ENCODE measurements at places on chromosomes 12 and 14. TPM values are rescaled to one million over a fixed set of nuclear protein-coding genes. Genes with fewer than 3 reads are reported as not detected.

The MFAP5 gene
- not detected for total RNA-seq

The CCDC177 gene
- 0.05 TPM for total RNA-seq

The DBX2 gene
- not detected for total RNA-seq

The TSPAN11 gene
- total RNA-seq = not detected

The PDE3A gene
- total RNA-seq = 29.0 TPM

The CMKLR1 gene
- not detected for total RNA-seq

The PLEKHD1 gene
- total RNA-seq = not detected

The KLRC3 gene
- total RNA-seq = 1.7 TPM

The NKX2-1 gene
- total RNA-seq = not detected

DNA sequence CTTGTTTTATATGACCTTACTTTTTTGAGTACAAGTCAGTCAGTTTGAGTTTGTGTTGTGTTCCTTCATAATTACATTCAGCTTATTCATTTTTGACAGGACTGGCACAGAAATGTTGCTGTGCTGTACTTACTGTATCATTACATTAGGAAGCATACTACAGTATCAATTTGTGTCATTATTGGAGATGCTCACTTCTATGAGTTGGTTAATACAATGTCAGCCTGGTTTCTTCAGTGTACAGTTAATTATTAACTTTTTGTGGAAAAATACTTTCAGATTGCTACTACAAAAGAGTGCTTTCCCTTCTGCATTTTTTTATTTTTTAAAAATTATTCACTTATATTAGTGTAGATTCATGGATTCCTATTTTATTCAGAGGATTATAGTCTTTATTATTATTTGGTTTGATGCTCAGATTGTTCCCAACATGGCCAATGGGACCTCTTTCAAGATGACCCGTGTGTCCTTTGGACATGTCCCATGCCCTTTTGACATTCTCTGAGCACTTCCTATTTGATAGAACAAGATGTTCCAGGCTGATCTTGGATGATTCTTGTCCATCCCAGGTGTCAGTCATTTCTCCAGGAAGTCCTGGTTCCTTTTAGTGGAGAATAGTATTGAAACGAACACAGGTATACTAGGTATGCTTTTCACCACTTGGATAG, 66.6 kb downstream of the MON2 start:
- no peak for DNase-seq

GRCh38 chr12:105020241-105020962, 34.3 kb downstream of the NOPCHAP1 start:
- no peak for DNase-seq

DNA sequence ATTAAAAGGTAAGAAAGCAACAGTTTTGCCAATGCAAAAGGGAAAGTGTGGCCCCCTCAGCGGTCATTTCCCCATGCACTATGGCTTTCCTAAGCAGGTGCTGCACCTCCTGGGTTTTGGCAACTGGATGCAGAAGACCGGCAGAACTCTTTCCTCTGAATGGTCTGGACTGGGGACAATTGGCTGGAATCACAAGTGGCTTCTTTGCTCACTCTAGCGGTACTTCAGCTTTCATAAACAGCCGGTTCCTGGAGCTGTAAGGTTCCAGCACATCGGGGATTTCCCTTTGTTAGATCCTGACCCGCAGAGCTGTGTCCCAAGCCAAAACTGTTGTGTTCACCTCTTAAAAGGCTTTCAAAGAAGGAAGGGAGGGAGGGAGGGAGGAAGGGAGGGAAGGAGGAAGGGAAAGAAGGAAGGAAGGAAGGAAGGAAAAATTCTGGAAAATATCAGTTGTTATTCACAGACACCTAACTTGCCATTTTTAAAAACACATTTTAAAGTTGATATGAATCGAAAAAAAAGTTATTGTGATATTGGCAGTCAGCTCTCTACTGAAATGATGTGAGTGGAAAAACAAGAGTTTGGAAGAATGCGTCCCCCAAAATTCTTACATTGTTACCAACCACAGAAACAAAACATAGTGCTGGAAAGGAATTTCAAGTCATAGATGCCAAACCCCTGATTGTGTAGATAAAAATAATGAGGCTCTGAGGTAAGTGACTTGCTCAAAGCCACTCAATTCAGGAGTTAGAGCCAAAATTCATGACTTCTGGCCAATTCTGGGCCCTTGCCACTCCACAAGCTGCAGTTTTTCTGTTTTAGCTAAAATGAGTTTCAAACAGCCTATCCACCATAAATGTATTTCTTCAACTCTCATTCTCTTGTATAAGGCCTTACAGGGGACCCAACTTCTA, 220.6 kb upstream of the HMGA2 start:
- peak; percentile 64 for DNase-seq

DNA sequence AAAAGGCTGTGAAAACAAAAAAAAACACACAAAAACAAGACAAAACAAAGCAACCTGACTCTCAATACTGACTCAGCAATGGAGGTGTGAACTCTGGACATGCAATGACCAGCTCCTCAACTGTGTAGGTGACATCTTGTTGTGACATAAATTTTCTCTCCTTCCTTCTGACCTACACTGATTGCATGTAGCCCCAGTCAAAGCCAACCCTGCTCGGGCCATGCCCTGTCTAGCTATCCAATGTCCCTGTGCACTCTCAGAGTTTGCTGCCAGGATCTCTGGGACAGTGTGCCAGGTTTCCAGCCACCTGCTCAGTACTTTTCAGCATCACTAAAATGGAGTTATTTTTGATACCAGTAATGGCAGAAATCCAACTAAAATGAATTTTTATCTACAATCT, 18.9 kb upstream of the CRACR2A start:
- DNase-seq = no peak

- peak; percentile 66 for DNase-seq
Measured at GRCh38 chr14:65164068-65164824, 61.9 kb upstream of the MAX start.

DNA sequence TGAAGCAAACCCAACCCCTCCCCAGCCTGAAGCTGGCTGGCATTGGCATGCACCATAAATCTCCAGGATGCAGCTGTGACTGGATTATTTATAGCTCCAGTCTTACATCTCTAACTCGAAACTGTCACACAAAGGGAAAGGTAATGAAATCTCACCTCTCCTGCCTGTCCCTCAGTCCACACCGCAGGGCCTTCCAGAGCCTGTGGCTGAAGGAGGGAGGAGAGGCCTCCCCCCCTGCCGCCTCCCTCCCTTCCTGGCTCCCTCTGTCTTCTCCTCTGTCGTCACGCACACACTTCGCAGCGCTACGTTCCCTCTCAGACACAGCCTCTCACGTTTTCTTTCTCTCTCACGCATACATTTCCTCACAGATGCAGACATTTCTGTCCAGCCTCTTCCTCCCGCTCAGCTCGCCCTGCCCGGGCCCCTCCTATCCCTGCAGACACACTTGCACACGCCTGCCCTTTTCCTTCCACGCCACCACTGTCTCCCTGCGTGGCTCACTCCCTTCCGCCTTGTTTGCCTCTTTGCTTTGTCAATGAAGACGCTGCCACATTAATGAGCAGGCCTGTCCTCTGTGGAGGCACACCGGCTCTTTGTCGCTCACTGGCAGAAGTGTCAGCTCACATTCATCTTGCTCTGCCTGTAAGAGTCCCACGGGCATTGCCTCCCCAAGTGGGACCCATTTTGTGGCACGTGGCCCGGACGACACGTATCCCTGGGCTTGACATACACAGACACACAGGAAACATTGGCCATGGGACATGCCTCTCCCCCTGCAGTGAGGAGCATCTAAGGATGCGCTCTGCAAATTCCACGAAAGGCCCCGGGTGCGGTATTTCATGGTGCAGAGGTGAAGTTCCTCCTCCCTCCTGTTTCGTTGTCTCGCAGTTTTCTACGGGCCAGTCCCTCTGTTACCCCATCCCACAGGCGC, 27.9 kb downstream of the IRF2BPL start:
- no peak for DNase-seq

DNA sequence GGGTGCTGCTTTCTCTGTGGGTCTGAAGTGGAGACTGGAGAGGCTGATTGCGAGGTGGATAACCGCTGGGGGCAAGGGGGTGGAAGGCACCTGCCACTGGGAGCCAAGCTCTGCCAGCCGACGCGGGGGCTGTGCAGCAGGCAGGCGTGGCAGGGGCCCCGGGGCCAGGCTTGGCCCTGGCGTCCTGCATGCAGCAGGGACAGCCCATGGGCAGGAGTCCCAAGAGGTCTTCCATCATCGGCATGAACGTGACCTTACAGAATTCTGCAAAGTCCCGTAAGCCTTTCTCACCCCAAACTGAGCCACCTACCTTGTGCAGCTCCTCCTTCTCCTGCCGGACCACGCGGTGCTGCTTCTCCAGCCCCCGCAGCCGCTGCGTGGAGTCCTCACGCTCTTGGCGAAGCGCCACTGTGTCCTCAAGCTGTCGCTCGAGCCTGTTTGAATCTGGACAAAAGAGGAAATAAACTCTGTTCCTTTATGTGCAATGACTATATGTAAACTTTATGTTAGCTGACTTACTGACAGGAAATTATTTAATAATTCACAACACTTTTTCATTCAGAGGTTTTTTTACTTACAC, 51.3 kb downstream of the AMN start:
- DNase-seq = no peak

- no peak for DNase-seq
Measured at GRCh38 chr12:2332947-2333346, 280.2 kb downstream of the CACNA1C start.

DNA sequence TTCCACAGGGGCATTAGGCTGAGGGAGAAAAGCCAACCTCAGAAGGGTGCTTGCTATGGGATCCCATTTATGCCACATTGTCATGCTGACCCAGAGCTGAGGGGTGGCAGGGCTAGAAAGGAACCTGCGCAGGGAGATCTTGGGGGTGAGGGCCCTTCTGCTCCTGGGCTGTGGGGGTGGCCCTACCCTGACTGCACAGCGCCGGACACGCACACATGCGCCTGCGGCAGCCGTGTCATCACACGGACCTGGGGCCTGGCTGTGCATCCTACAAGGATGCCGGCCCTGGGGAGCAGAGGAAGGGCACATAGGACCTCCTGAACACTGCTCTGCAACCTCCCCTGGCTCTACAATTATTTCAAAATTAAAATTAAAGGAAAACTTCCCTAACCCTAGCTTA, 6.9 kb downstream of the CDCA4 start:
- DNase-seq = no peak

DNA sequence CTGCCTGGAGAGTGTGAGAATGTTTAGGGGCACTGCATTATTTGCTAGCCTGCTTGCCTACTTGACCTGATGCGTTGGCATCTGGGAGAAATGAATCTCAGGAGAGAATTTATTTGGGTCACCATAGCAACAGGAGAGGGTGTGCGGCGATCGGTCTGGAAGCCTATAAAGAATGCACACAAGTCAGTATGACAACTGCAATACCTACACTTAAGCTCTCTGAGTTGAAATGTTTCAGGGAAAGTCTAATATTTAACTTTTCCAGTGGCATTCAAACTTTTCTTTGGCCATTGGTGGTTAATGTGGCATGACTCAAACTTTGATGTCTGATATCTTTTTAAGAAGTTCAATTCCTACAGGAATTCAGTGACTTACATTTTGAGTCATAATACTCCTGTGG, 205.1 kb downstream of the NEDD1 start:
- no peak for DNase-seq

GRCh38 chr12:8890313-8891085, 23.8 kb upstream of the PHC1 start:
- peak; percentile 76 for DNase-seq

DNA sequence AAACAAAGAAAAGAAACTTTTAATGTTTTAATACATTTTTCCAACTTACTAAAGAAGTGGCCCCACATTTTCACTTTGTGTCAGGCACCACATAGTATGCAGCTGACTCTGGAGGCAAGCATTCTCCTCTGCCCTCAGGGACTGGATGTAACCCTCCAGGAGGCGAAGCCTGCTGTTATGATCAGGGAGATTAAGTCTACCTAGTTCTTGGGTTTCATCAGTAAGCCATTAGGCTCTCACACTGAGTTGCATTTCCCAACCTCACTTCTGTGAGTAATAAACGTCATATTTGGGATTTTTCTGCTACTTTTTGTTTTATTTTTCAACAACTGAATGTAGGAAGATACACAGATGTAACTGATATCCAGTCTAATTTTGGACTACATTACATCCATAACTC, 101.2 kb upstream of the LRFN5 start:
- no peak for DNase-seq

GRCh38 chr12:912466-913235, 36.8 kb downstream of the RAD52 start:
- no peak for DNase-seq

GRCh38 chr12:64976131-64976530, 145.0 kb downstream of the WIF1 start:
- no peak for DNase-seq

DNA sequence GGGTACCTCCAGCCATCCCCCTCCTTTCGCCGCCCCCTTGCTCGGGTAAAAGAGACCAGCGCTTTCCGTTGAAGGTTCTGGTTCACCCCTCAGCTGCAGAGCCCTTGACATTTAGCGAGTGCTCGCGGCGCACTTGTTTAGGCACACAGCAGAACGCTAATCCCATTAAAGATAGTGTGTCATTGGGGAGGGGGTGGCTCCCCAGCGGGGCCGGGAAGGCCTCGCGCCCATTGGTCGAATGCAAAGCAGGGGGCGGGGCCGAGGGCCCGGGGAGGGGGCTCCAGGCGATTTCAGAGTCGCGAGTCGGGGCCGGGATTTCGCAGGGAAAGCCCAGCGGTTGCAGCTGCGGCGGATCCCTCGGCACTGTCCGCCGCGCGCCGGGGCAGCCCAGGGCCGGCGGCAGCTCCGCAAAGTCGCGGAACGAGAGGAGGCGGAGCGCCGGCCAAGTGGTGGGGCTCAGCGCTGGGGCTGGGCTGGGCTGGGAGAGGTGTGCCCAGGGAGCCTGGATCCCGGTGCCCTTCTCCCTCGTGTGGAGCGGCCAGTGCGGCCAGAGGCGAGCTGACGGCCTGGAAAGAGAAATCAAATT, 122.9 kb downstream of the TSPAN9 start:
- peak; percentile 14 for DNase-seq

DNA sequence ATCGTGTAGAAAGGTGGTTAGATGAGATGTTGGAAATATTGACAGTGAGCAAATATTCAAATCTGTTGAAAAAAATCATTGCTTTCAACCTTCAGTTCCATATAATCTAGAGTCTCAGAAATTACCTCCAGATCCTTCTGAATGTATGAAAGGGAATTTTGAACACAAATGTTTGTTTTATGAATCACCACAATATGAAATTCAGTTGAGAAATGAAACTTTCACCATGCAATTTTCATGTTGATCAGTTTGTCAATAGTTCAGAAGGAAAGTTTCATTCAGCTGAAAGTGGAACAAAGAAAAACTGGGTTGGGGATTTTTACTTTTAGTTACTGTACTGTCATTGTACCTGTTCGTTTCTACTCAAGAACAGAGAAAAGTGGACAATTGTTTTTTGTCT, 953.6 kb downstream of the SLC6A15 start:
- DNase-seq = no peak

DNA sequence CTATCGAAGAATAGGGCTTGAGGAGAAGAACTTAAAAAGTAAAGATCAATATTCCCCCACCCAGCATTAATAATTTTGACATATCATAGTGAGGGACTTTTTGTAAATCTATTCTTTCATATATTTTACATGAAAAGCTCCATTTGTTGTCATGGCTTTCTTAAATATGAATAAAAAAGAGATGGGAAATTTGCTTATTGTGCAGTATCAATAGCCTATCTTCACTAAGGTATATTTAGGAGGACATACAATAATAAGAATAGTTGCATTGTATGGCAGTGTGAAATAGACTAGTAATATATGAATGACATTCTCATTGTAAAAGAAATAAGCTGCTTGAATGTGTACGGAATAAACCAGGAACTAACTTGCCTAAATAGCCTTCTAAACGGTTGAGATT, 5.5 kb upstream of the TCP11L2 start:
- DNase-seq = no peak

- no peak for DNase-seq
Measured at GRCh38 chr12:131852551-131853299, 24.5 kb downstream of the MMP17 start.
